ENCODE measurements at places on chromosomes 11 and 22. TPM values are rescaled to one million over a fixed set of nuclear protein-coding genes. Genes with fewer than 3 reads are reported as not detected.

Gene MRGPRF
- 12.2 TPM for polyA plus RNA-seq

Gene DEUP1
- polyA plus RNA-seq: not detected

Gene TMEM86A
- polyA plus RNA-seq: 2.4 TPM

Gene ENTHD1
- polyA plus RNA-seq: not detected

Gene IL10RA
- 0.05 TPM for polyA plus RNA-seq

Gene KBTBD3
- 1.2 TPM for polyA plus RNA-seq

Gene TECTA
- polyA plus RNA-seq: 0.59 TPM

Gene MYEOV
- polyA plus RNA-seq: 0.44 TPM

Gene HORMAD2
- polyA plus RNA-seq: not detected

Gene HPX
- 0.97 TPM for polyA plus RNA-seq

Gene FOLR2
- polyA plus RNA-seq: not detected

Gene C11orf42
- not detected for polyA plus RNA-seq

Gene ELMOD1
- 0.47 TPM for polyA plus RNA-seq

Gene CCDC188
- polyA plus RNA-seq: not detected

Gene NEFH
- polyA plus RNA-seq: 0.74 TPM

Gene GRIA4
- 8.9 TPM for polyA plus RNA-seq

Gene RAPSN
- polyA plus RNA-seq: 0.05 TPM

Gene CREB3L1
- 6.5 TPM for polyA plus RNA-seq

Measured in H1 (cell line).